H7 (cell line): ENCODE measurements at places on chromosomes 13 and 19.
A peak's percentile ranks its signal among the peaks of the same experiment; 100 is the strongest.

DNA sequence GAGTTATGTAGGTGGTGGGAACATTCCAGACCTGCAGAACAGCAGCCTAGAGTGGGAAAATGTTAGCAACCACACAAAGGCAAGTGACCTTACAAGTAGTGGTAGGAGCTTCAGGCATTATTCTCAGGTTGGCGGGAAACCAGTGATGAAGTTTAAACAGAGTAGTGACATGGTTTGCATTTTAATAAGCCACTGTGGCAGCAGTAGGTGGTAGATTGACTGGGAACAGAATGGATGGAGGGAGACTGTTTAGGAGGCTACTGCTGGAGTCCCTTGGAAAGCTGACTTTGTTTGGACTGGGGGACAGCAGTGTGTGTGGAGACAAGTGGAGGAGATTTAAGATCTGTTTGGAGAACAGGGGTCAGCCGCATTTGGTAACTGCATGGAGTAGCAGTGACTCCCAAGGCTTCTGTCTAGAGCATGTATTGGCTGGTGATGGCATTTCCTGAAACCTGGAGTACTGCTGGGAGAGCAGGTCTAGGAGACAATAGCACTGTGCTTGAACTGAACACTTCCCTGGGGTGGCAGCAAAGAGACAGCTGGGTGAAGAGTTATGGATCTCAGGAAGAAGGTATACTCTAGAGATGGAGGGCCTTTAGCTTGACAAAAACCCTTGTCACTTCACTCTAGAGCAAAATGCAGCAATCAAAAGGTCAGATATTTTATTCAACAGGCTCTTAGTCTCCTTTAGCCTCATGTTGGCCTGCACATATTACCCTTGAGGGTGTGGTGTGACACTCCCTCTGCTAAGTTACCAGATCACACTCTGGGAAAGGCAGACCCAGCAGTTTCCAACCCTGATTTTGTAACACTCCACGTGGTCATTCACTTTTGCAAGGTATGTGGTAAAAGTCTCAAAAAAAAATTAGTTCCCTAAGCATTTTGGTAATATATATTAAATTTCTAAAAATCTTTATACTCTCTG is 70.3 kb downstream of the DHRS12 start:
- no peak for DNase-seq

DNA sequence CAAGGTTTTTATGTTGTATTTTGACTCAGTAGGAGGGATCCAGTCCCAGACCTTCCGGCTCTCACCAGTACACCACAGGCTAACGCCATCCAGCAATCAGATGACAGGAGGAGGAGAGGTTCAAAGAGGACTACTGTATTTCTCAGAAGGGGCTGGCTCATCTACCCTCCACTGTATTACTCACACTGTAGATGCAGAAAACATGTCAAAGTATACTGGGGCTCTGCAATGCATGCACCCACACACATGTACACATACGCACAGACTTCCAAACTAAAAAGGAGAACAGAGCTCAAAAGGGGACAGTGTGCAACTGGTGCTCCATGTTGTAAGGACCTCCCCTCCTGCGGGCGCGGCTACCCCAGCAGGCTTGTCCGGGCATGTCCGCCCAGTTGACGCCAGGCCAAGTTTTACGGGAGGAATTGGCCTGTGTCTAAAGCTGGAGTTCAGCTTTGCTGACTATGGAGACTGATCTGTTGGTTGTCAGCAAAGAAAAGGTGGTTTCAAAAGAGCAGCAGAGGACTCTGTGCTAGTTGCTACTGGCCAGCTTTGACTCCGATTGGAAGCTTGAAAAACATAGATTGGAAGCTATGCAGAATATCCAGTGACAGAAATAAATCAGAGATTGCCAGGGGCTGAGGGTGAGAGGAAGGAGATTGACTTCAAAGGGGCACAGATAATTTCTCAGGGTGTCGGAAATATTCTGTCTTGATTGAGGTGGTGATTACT is 314.2 kb downstream of the DLEU7 start:
- DNase-seq: no peak

DNA sequence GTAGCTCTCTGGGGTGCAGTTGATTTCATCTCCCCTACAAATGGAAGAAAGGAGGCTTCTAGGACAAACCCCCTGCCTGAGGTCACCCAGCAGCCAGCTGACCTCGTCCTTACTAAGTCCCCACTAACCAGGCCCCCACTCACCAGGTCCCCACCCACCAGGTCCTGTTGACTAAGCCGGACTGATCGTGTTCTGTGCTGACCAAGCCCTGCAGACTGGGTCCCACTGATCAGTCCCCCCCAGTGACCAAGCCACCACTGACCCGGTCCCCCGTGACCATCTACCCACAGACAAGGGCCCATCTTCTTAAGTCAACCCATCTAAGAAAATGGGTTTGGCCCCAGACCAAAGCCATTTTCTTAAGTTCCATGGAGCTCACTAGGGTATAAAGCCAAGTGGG is 36.8 kb upstream of the TPM4 start:
- peak; percentile 14 for DNase-seq

DNA sequence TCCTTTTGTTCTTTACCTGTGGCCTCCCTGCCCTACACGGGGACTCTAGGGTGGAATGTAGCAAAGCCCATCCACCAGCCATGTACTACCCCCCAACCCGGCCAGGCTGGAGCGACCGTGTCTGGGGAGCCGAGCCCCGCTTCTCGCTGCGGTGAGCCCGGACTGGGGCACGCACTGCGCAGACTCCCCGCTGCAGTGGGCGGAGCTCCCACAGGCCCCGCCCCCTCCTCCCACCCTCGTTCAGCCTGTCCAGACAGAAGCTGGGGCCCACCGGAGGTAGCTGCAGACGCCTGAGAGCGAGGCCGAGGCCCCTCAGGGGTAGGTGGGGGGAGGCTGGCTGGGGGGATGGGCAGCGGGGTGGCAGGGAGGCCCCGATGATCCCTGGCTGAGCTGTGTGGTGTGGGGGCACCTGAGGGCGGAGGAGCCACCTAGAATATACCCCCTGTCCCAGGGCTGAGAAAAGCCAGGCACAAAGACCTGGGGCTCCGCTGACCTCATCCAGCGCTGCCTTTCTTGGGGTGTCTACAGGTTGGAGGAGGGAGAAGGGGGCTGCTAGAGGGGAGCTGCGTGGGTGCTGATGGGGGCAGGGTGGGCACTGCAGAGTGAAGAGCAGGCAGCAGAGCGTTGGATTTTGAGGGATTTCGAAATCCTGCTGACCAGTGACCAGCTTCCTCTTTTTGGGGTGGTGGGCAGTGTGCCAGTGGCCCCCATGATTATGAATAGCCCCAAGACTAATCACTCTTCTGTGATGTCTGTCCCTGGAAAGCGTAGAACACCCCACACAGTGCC is 17.3 kb downstream of the PLD3 start:
- peak; percentile 99 for DNase-seq

GRCh38 chr13:101915755-101916107 is 463.3 kb downstream of the ITGBL1 start:
- peak; percentile 44 for DNase-seq

- no peak for DNase-seq
Measured at GRCh38 chr13:66560991-66561390, 669.1 kb downstream of the PCDH9 start.

- DNase-seq: no peak
Measured at GRCh38 chr13:24313439-24313838, 4.1 kb downstream of the C1QTNF9 start.

GRCh38 chr19:40235238-40236025 is 8.9 kb upstream of the CCNP start:
- peak; percentile 92 for DNase-seq

- DNase-seq: no peak
Measured at GRCh38 chr19:31444931-31445330, 95.7 kb upstream of the TSHZ3 start.

- peak; percentile 89 for DNase-seq
Measured at GRCh38 chr19:38303517-38304351, at the start of gene C19orf33. Gene C19orf33 (plus strand): TSS chr19:38304251. CDS start chr19:38304262, 11 bp downstream.
